ENCODE measurements at places on chromosomes 5 and 9.
A peak's percentile ranks its signal among the peaks of the same experiment; 100 is the strongest.

- DNase-seq: peak; percentile 38
These were observed 72.7 kb downstream of the C9orf57 start for GRCh38 chr9:71987471-71988371.

GRCh38 chr9:109001275-109001676 is 12.0 kb downstream of the CTNNAL1 start:
- no peak for DNase-seq

DNA sequence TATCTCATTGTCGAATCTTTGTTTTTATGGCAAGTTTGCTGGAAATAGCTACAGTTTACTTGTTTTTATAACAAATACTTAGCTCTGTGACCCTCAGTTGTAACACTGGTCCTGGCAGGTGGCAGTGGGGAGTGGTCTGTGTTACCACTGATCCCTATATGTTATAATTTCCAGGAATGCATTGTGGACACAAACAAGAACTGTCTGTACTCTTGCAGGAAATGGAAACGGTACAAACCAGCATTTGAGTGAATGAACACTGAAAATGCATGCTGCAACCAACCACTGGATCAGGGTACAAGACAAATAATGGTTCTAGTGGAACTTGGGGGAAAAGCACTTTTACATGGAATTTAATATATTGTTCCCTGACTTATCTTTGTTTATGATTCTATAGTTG is 66.5 kb upstream of the PJA2 start:
- DNase-seq: no peak

- DNase-seq: no peak
These were observed 107.7 kb downstream of the SLC25A46 start for GRCh38 chr5:110846398-110847001.
